ENCODE measurements at places on chromosomes 4 and X.
A peak's percentile ranks its signal among the peaks of the same experiment; 100 is the strongest.

- DNase-seq: no peak
These were observed 35.3 kb upstream of the HGFAC start for GRCh38 chr4:3406431-3406830.

DNA sequence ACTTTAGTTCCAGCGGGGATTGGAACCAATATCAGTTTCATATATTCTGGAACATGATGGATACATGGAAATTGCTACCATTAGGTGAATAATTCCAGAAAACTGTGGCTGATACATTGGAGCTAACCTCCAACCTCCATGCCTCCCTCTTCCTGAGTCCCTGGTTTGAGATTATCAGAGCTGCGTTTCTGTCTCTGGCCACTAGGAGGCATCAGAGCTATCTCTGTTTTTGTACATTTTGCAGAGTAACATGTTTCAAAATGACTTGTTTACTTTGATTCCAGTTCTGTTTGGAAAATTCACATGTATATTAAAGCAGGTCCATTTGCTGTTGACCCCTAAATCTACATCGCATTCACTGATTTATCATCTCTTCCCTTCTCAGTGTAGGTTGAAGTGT is 2.4 kb upstream of the RAB40AL start:
- peak; percentile 68 for DNase-seq

DNA sequence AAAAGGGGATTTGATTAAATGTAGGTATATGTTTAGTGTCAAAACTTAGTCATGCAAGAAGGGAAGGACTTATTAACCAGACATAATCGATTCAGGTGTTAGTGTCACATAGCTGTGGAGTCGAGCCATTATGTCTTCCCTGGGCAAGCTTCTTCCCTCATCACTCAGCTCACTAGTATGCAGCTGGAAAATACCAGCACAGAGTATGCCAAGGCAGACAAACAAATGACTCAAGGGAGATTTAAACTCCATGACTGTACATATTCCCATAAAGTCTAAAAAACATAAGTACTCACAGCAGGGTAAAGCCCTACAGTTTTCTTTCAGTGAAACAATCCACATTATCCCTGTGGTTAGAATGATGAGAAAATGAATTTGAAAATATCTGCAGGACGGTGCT is 304.5 kb downstream of the CBLL2 start:
- no peak for DNase-seq

GRCh38 chrX:112053169-112053568 is 29.4 kb downstream of the TRPC5 start:
- no peak for DNase-seq

DNA sequence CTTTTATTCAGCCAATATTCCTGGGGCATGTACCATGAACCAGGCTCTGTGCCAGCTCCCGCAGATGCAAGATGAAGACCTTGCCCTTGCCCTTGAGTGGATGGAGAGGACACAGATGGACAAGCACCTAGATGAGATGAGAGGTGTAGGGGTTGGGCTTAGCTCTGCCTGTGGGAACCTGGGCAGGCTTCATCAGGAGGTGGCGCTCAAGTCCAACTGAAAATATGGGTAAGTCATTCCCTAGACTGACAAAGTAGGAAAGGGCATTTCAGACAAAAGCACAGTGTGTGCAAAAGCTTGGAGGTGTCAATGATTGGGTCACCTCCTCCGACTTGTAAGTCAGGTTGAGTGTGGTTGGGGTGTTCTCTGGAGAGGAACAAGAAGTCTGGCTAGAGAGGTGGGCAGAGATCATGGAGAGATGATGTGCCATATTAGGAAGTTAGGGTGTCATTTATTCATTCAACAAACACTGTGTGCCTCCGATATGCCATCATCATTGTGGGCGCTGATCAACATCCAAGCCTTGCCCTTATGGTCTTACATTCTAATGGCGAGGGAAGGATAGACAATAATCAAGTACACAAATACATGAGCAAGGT is 64.6 kb downstream of the ANAPC4 start:
- DNase-seq: peak; percentile 61

DNA sequence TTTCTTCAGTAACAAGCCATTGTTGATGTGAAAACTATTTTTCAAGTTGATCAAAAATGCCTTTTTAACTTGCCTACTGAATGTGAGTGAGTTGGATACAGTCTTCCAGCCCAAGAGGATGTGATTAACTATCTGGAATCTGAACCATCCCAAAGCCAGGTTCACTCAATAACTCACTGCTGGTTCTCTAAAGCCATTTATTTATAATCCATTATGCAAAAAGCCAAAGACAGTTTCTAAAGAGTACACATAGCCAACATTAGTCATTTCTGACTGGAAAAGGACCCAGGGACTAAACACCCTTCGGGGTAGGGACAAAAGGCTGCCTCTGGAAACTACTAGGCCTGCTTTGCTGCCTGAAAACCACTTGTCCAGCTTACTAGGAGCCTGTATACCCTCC is 109.6 kb downstream of the SHROOM4 start:
- no peak for DNase-seq

DNA sequence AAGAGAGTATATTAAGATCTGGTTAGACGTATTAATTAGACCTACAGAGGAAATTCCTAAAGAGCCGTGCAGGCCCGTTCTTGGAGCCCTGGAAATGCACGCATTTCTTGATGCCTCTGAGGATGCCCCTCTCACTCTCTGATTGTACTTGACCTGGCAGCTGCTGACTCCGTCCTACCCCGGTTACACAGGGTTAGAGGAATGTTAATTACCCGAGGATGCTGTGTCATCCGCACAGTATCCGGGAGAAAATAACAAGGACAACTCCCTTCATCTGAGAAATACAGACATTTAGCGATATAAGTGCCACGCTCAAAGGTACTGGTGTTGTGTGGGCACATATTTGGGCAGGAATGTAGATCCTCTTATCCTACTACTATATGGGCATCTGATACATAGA is 404.6 kb upstream of the FAT1 start:
- no peak for DNase-seq

DNA sequence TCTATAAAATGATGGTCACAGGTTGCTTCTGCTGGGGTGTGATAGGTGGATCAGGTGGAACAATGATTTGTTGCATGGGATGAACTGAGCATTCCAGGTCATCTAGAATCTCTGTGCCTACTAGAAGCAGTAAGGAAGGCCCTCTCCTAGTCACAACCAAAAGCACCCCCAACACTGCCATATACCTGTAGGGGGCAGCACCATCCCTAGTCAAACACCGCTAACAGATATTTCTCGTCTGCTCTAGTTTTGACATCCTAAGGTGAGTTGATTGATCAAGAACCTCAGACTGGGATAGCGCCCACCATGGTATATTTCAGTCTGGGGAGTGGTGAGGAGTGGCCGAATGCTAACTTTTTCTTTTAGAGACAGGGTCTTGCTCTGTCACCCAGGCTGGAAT is 160.2 kb downstream of the NHS start:
- peak; percentile 61 for DNase-seq

GRCh38 chr4:173288698-173289352 is 45.3 kb downstream of the HMGB2 start:
- DNase-seq: no peak

DNA sequence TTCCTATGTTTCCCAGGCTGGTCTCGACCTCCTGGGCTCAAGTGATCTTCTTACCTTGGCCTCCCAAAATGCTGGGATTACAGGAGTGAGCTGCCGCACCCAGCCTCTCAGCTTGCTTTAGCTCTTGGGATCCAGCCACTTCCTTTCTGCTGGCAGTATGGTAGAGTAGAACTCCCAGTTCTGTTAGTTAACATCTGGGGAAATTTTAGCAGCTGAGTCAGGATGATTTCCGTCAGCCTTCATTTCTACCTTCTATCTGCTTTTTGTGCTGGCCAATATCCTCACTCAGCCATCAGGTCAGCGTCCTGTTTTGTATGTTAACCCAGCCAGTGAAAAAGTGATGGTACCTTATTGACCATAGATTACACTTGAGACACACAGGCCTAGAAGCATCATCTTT is 59.3 kb upstream of the GPC4 start:
- no peak for DNase-seq

DNA sequence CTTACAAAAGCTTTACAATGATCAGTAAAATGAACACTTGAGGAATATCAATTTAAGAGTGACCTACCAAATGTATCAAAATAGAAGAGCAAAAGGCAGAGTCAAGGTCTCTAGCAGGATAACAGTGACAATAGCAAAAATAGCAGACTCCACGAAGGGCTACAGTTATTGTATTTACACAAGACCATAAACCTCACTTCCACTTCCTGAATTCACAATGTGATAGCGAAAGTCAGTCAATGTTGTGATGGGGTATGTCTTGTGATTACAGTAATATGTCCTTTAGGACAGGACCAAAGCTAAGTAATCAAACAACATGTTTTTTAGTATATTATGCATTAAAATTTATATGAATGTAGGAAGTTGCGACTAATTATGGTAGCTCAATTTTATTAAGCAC is 139.6 kb downstream of the IQCM start:
- DNase-seq: no peak

DNA sequence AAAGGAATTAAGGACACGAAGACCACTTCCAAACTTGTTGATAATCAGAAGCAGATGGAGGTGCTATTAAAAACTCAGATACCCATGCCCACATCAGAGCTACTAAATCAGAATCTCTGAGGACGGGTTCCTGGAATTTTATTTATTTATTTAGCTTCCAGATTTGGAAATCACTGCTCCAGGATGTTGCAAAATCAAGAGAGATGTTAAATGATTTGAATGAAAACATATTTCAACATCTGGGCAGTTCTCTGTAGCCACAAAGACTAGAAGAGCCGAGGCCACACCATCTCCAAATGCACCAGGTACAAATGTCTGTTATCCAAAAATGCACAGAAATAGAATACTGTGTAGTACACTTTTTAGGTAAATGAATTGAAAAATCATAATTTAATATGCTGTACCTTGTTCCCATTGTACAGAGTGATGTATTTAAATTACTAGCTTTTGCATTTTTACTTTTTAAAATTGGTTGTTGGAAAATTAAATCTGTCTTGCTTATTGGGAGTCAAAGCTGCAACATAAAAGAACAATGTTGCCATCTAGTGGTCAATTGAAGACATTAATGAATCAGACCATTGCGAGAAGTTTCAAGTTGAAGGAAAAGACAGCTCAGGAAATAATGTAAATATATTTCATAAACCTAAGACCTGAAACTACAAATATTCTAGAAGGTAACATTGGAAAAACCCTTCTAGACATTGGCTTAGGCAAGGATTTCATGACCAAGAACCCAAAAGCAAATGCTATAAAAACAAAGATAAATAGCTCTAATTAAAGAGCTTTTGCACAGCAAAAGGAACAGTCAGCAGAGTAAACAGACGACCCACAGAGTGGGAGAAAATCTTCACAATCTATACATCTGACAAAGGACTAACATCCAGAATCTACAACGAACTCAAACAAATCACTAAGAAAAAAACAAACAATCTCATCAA is 151.3 kb upstream of the TTC29 start:
- peak; percentile 37 for DNase-seq

DNA sequence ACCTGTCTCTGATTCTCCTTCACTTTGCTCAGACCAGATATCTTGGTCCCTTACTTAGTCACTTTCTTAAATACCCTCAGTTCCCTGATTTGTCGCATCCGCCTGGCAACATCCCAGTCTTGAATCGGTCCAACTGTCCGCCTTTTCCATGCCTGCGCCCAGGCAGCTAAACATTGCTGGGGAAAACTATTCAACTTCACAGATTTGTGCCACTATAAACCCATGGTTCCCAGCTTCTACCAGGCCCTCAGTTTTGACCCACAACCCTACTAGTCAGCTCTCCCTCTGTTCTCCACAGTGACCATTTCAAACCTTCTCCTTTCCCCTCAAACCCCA is 451 bp upstream of the FGD1 start:
- DNase-seq: no peak

DNA sequence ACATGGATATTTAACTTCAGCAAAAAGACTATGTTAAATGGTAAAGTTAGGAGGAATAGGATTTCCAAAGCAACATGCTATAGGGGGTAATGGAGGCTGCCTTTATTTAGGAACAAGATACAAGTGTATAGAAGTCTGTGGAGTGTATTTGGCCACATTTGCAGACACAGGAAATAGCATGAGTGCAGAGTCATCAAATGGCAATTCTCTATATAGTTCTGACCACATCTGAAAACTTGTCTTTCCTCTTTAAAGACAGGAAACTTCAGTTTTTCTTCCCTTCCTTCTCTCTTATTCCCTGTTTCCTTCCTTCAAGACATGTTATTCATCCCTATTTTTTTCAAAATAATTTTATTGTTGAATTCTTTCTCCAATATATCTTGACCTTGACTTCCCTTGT is 119.3 kb upstream of the PITX2 start:
- DNase-seq: no peak
